ENCODE measurements at places on chromosomes 2 and 18. TPM values are rescaled to one million over a fixed set of nuclear protein-coding genes. Genes with fewer than 3 reads are reported as not detected.

Gene LRRC30
- total RNA-seq: not detected

Gene PARD6G
- 3.3 TPM for total RNA-seq

Gene SLC14A1
- total RNA-seq: 44.9 TPM

Gene PID1
- 4.6 TPM for total RNA-seq

Gene HAT1
- 76.0 TPM for total RNA-seq

Gene UGT1A4
- not detected for total RNA-seq

Gene SLC11A1
- 0.08 TPM for total RNA-seq

Gene ZNF521
- total RNA-seq: 19.9 TPM

Data from HT1080 (cell line).